Tibial nerve (tissue), 4 donors: ENCODE measurements at places on chromosomes 1 and 21. TPM values are rescaled to one million over a fixed set of nuclear protein-coding genes. Genes with fewer than 3 reads are reported as not detected.
A peak's percentile ranks its signal among the peaks of the same experiment; 100 is the strongest.

Gene IQGAP3
- total RNA-seq = 0.21 TPM

Gene LCE3D
- total RNA-seq = not detected

Gene DVL1
- 148 TPM for total RNA-seq

Gene GSTM5
- 3.1 TPM for total RNA-seq

Gene FCRL2
- total RNA-seq = not detected

Gene CYP2J2
- 14.0 TPM for total RNA-seq

Gene NSL1
- 30.6 TPM for total RNA-seq

DNA sequence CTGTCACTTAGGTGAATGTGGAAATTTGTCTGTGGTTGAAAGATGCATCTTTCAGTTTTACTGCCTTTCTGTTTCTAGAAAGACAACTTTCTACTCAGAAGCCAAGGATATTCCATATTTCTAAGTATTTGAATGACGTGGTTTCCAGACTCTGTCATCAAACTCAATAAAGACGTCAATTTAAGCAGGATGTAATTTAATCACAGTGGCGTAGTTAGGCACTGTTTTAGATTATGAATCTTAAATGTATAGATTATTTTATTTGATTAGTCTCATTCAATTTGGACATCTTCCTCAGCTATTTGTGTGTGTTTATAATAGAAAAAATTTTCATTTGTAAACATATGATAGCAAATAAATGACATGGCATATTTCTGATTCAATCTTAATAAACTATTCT is 298.9 kb downstream of the RYR2 start:
- DNase-seq = no peak
- no peaks in the 10 kb centered on the region for H3K4me1 ChIP-seq
- no peaks in the 10 kb centered on the region for H3K36me3 ChIP-seq
- no peak overlapping the region for H3K27ac ChIP-seq
- H3K4me3 ChIP-seq = no peak overlapping the region
- no peaks in the 10 kb centered on the region for H3K27me3 ChIP-seq

- no peak for DNase-seq
- H3K36me3 ChIP-seq = no peaks in the 10 kb centered on the region
- H3K4me1 ChIP-seq = peaks cover 19% of the 10 kb centered on the region
- H3K27ac ChIP-seq = peak overlapping the region; percentile 70
- H3K4me3 ChIP-seq = no peak overlapping the region
Measured at GRCh38 chr21:33374080-33374449, 29.1 kb upstream of the IFNGR2 start.

- no peaks in the 10 kb centered on the region for H3K27me3 ChIP-seq
- no peaks in the 10 kb centered on the region for H3K4me1 ChIP-seq
- H3K36me3 ChIP-seq = peaks cover 3% of the 10 kb centered on the region
- H3K4me3 ChIP-seq = no peak overlapping the region
- H3K27ac ChIP-seq = no peak overlapping the region
Measured at GRCh38 chr1:180168786-180169639, 14.3 kb downstream of the QSOX1 start.

DNA sequence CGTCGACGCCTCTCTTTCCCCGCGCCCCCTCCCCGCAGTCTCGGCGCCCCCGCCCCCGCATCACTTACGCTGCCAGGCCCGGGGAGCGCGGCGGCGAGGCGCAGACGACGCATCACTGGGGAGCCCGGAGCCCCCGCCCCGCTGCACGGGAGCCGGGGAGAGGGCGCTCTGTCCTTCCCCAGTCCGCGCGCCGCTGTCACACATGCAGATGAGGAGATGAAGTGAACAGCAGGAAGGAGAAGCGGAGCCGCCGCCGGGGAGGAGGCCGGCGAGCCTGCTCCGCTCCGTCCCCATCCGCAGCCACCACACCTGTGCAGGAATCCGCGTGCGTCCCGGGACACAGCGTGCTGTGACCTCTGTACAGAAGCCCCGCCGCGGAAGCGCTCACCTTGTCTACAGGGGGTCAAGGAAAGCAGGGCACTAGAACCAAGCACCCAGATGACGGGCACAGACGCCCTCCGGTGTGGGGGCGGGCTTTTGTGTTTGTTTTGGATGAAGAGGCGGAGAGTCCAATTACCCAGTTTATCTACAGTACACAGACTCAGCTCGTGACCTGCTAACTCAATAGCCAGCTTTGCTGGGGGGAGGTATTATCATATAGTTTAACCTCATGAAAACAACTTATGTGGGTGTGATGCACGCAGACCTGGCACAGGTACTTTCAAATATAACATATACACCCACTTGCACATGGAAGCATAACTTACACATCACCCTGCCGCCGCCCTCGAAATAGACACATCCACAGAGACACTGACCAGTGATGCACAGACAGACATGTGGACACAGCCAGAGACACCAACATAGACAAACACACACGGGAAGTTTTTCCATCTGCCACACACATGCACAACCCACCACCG is 12.4 kb downstream of the KLHDC8A start:
- H3K27ac ChIP-seq = no peak overlapping the region
- DNase-seq = no peak
- H3K36me3 ChIP-seq = no peaks in the 10 kb centered on the region
- peaks cover 58% of the 10 kb centered on the region for H3K27me3 ChIP-seq
- no peaks in the 10 kb centered on the region for H3K4me1 ChIP-seq

GRCh38 chr1:221594576-221594975 is 147.3 kb downstream of the DUSP10 start:
- H3K4me3 ChIP-seq = no peak overlapping the region
- no peak overlapping the region for H3K27ac ChIP-seq
- DNase-seq = no peak
- H3K36me3 ChIP-seq = no peaks in the 10 kb centered on the region
- no peaks in the 10 kb centered on the region for H3K4me1 ChIP-seq
- H3K27me3 ChIP-seq = no peaks in the 10 kb centered on the region

DNA sequence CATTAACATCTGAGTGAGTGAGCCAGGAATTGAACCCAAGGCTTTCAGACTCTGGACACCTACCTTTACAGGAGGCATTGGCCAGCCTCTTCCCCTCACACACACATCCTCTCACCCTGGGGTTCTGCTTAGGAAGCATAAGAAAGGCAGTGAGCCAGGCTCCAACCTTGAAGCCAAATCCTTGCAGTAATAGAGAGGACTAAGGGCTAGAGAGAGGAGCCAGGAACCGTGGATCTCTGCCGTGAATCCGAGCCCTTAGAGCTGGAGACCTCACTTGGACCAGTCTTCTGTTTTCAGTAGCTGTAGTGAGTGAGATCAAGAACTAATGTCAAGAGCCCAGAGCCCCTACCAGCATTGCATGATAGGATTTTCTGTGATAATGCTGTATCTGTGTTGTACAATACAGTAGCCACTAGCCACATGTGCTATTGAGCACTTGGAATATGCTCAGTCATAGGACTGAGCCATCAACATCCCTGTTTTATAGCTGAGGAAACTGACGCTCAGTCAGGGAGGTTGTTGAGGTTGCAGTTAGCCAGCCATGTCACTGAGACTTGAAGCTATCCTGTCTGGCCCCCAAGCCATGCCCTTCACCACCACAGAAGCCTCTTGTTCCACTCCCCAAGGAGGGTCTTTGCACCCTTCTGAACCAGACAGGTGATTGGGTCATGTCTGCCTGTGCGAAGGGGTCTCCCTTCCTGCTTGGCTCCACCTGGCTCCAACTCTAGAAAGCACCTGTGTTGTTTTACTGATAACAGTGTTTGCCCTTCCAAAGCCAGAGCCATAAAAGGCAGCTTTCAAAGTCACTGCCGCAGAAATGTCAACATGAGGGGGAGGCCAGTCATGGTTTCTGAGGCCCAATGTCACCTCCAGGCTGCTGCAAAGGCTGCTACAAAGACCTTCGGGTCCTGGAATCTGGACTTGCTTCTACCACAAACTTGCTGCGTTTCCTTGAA is 101.1 kb upstream of the JUN start:
- H3K4me1 ChIP-seq = peaks cover 46% of the 10 kb centered on the region
- no peak overlapping the region for H3K4me3 ChIP-seq
- no peaks in the 10 kb centered on the region for H3K36me3 ChIP-seq

GRCh38 chr1:94715321-94715720 is 104.8 kb upstream of the SLC44A3 start:
- no peaks in the 10 kb centered on the region for H3K36me3 ChIP-seq
- no peak for DNase-seq
- H3K27me3 ChIP-seq = no peaks in the 10 kb centered on the region
- H3K4me1 ChIP-seq = no peaks in the 10 kb centered on the region
- H3K4me3 ChIP-seq = no peak overlapping the region
- H3K27ac ChIP-seq = peak overlapping the region; percentile 85

DNA sequence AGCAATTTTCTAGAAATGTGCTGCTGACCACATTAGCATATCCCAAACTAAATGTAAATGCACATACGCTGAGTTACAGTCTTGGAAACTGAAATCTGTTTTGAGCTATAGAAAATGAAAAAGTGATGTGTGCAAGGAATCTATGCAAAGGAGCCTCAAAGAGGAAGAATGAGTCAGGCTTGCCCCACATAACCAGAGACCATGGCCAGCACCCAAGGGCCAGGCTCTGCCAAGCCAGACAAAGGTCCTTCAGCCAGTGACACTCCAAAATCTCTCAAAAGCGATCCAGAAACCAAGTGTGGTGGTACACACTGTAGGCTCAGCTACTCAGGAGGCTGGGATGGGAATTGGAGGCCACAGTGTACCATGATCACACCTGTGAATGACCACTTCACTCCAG is 195.2 kb downstream of the TOMM20 start:
- no peaks in the 10 kb centered on the region for H3K36me3 ChIP-seq
- no peak overlapping the region for H3K4me3 ChIP-seq
- DNase-seq = no peak
- no peaks in the 10 kb centered on the region for H3K27me3 ChIP-seq
- no peaks in the 10 kb centered on the region for H3K4me1 ChIP-seq

GRCh38 chr1:24728982-24729381 is 16.3 kb upstream of the CLIC4 start:
- no peak overlapping the region for H3K27ac ChIP-seq
- H3K4me3 ChIP-seq = no peak overlapping the region
- peaks cover 13% of the 10 kb centered on the region for H3K4me1 ChIP-seq
- DNase-seq = no peak

DNA sequence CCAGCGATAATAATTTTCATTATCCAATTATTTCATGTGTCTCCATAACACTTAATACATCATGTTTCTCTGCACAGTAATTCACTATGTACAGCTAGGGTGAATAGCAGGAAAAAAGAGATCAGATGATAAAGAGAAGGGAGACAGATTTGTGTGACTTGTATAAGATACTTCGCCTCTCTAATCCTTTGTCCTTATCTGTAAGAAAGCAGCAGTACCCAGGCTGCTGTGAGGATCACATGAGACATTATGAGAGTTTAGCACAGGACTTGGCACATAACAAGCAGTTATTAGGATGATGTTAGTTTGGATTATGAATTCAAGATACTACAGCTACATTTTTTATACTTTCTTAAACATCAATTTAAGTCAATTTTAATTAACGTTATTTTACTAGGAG is 6.3 kb downstream of the ERG start:
- H3K4me3 ChIP-seq = no peak overlapping the region
- no peaks in the 10 kb centered on the region for H3K27me3 ChIP-seq
- no peak for DNase-seq
- H3K27ac ChIP-seq = no peak overlapping the region
- H3K4me1 ChIP-seq = no peaks in the 10 kb centered on the region

- H3K27me3 ChIP-seq = no peaks in the 10 kb centered on the region
- H3K4me3 ChIP-seq = no peak overlapping the region
- H3K27ac ChIP-seq = no peak overlapping the region
- no peaks in the 10 kb centered on the region for H3K4me1 ChIP-seq
- no peaks in the 10 kb centered on the region for H3K36me3 ChIP-seq
Measured at GRCh38 chr1:221316491-221317056, 425.3 kb downstream of the DUSP10 start.

GRCh38 chr1:30659702-30660101 is 63.7 kb downstream of the MATN1 start:
- no peaks in the 10 kb centered on the region for H3K4me1 ChIP-seq
- no peaks in the 10 kb centered on the region for H3K36me3 ChIP-seq
- no peak overlapping the region for H3K4me3 ChIP-seq
- no peaks in the 10 kb centered on the region for H3K27me3 ChIP-seq
- H3K27ac ChIP-seq = no peak overlapping the region
- no peak for DNase-seq

- peaks cover 3% of the 10 kb centered on the region for H3K4me1 ChIP-seq
- no peak overlapping the region for H3K4me3 ChIP-seq
- H3K36me3 ChIP-seq = no peaks in the 10 kb centered on the region
- no peak overlapping the region for H3K27ac ChIP-seq
- DNase-seq = no peak
- no peaks in the 10 kb centered on the region for H3K27me3 ChIP-seq
Measured at GRCh38 chr21:46182548-46183336, 1.5 kb downstream of the SPATC1L start.

DNA sequence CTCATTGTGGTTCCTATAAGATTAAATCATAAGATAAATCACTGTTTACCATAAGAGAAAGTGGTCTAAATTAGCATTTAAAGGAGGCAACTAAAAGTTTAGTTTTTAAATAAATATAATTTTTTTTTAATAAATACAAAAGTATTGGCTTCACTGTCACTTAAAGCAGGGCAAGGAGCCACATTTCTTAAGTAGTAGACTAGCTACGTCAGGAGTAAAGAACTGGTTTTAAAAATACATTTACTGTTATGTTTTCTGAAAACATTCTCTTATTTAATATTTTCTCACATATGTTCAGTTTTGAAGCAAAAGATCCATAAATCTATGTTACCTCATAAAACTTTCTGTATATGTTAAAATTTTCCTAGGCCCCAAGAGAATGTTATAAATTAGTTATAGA is 2.2 kb downstream of the ANGPTL1 start:
- H3K4me3 ChIP-seq = peak overlapping the region; percentile 43
- H3K27ac ChIP-seq = peak overlapping the region; percentile 66
- H3K4me1 ChIP-seq = peaks cover 47% of the 10 kb centered on the region
- H3K36me3 ChIP-seq = no peaks in the 10 kb centered on the region

- no peaks in the 10 kb centered on the region for H3K27me3 ChIP-seq
- no peaks in the 10 kb centered on the region for H3K36me3 ChIP-seq
- DNase-seq = no peak
Measured at GRCh38 chr1:183636783-183637182, 1.2 kb upstream of the ARPC5 start.

DNA sequence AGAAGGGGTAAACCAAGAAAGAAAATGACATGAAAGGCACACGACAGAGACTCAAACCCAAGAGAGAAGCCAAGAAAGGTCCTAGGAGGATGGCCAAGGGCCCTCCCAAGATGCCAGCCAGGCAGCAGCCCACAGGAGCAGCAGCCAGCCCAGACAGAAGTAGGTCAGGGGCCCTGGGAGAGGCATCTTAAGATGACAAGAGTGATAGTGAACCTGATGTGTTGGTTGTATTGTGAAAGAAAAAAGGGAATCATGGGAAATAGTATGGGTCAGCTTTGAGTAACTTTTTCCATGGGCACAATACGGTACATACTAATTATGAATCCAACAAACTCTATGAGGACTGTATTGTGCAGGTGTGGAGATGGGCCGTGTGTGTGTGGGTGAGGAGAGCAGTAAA is 3.3 kb downstream of the CCSAP start:
- H3K4me1 ChIP-seq = no peaks in the 10 kb centered on the region
- H3K27me3 ChIP-seq = no peaks in the 10 kb centered on the region
- peaks cover 6% of the 10 kb centered on the region for H3K36me3 ChIP-seq
- H3K4me3 ChIP-seq = no peak overlapping the region
- H3K27ac ChIP-seq = no peak overlapping the region
